Neural progenitor cell (in vitro differentiated cells): ENCODE measurements at places on chromosomes 12 and 14. TPM values are rescaled to one million over a fixed set of nuclear protein-coding genes. Genes with fewer than 3 reads are reported as not detected.

DNA sequence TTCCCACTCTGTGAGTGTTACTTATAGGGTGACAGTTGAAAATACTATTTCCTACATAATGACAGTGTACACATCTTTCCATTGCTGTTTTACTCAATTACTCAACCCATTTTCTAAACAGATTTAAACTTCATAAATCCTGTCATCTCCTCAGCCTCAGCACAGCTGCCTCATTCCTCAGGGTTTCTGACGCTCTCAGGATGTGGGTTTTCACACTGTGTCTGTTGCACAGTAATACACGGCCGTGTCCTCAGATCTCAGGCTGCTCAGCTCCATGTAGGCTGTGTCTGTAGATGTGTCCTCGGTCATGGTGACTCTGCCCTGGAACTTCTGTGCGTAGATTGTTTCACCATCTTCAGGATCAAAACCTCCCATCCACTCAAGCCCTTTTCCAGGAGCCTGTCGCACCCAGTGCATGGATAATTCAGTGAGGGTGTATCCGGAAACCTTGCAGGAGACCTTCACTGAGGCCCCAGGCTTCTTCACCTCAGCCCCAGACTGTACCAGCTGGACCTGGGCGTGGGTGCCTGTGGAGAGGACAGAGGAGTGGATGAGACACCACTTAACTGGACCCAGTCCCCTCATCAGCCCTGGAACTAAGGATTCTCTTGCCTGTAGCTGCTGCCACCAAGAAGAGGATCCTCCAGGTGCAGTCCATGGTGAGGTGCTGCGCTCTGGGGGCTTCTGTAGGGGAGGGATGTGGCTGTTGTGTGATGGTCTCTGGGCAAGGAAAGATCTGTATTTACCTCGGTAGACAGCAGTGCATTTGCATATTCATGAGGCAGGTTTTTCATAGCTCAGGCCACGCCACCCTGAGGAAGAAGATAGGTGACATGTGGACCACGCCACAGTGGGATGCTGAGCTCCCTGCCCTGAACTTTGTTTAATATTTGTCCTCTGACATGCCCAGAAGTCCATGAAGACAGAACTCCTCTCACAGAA lies 750.2 kb downstream of the TMEM121 start:
- DNase-seq = no peak

GRCh38 chr12:138898-139534 lies 72.4 kb downstream of the IQSEC3 start:
- DNase-seq = peak; percentile 46

The CDC42BPB gene
- total RNA-seq = 48.2 and 78.7 TPM in 2 replicates

DNA sequence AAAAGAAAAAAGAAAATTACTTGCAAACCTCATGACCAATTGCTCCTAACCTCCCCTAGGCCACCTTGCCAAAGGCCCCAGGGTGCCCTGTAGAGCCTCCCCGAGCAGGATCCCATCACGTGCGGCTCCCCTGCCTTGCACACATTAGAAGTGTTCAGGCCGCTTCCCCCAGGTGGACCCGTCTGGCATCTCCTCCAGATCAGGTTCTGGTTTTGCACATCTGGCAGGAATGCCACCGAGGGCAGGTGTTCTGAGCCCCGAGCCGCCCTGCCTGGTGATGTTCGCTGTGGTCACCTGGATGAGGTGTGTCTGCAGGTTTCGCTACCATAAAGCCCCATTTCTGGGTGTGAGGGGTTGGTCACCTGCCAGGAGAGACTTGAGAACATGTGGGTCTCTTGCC lies 19.3 kb downstream of the MMP17 start:
- no peak for DNase-seq

The AQP5 gene
- total RNA-seq = 0.09 TPM in 1 of 2 replicates, not detected in the other

- DNase-seq = no peak
Observed at GRCh38 chr14:87133073-87133801, 859.7 kb downstream of the GALC start.

- DNase-seq = no peak
Observed at GRCh38 chr12:52686063-52686462, 5.9 kb upstream of the KRT1 start.

The RFX4 gene
- 0.22 and 3.4 TPM in 2 replicates for total RNA-seq

The ITGA7 gene
- 43.4 and 75.2 TPM in 2 replicates for total RNA-seq

The NKX2-8 gene
- not detected in 2 replicates for total RNA-seq

DNA sequence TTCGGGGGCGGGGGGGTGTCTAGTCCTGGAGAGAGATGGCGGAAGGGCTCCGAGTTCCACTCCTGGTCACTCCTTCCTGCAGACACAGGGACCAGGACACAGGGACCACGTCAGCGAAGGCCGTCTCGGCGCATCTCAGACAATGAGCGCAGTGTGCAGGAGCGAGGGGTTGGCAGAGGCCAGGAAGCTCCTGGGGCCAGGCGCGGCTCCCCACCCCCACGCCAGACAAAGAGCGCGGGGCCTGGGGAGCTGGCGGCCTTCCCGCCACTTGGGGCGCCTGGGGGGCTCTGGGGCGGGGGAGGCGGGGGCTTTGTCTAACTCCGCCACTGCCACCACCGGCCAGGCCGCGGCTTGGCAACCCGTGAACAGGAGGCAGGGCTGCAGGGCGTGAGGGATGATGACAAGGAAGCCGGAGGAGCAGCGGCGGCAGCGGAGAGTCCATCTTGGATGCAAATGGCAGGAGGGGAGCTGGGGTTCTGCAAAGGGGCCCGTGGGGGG lies 2.2 kb downstream of the CDK2AP1 start:
- DNase-seq = peak; percentile 93

GRCh38 chr12:31004666-31005065 lies 69.0 kb upstream of the DDX11 start:
- no peak for DNase-seq
